Activated gamma-delta T cell treated with anti-CD3 and anti-CD28 coated beads, Interleukin-2, amount 50 U/mL, for 16 hours (primary cell): ENCODE measurements at places on chromosomes 3 and 15.

GRCh38 chr3:13894807-13895154 is 14.9 kb upstream of the WNT7A start:
- DNase-seq = no peak

- no peak for DNase-seq
Measured at GRCh38 chr15:89367485-89368451, 33.1 kb upstream of the POLG start.

DNA sequence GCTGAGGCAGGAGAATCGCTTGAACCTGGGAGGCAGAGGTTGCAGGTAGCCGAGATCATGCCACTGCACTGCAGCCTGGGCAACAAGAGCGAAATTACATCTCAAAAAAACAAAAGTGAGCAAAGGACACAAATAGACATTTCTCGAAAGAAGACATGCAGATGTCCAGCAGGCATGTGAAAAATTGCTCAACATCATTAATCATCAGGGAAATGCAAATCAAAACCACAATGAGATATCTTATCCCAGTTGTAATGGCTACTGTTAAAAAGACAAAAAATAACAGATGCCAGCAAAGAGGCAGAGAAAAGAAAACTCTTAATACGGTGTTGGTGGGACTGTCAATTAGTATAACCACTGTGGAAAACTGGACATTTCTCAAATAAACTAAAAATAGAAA is 20.9 kb downstream of the ASB7 start:
- no peak for DNase-seq

DNA sequence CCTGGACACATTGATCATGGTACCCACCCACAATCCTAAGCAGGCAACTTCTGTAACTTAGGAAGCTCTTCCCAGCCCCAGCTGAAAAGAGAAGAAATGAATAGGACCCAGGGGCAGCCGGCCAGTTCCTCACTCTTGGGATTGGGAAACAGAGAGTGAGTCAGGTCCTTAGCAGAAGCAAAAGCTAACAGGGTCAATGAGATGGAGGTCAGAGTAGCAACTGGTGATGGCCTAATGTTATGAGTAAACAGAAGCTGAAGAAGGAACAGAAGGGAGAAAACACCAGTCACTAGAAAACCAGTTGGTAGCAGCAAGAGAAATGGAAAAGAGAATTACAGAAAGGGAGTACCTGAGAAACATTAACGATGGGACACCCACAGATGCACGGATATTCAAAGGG is 20.0 kb downstream of the RIOX2 start:
- no peak for DNase-seq

DNA sequence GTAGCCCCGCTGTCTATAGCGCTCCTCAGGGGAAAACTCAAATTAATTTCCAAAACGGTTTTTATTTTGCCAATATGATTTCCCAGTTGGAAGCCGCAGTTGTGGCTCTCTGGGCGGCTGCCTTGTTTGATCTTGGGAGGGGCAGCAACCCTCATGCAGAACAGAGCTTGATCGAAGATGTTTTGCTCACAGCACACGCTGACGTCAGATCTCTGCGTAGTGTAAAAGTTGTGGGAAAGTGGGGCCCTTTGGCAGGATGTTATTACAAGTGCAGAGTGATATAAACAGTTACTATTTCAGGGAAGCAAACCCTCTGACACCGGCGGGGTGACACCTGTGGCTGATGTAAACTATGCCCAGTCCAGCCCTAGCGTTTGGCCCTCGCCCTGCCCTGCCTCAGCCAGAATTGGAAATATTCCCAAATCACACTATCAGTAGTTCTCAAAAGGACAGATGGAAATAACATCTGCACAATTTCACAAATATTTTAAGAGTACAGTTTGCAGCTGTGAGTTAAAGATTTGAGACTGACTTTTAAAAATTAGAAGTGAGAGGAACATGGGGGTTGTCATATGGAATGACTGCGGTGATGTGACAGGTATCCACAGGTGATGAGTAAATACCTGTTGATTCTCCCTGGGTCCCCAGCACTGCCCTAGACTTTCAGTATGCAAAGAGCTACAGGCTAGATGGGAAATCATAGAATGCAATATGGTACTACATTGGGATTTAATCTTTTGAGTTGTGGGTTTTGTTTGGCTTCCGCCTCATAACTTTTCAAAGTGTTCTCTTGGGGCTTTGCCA is 1.7 kb downstream of the SYNM start:
- DNase-seq = no peak

DNA sequence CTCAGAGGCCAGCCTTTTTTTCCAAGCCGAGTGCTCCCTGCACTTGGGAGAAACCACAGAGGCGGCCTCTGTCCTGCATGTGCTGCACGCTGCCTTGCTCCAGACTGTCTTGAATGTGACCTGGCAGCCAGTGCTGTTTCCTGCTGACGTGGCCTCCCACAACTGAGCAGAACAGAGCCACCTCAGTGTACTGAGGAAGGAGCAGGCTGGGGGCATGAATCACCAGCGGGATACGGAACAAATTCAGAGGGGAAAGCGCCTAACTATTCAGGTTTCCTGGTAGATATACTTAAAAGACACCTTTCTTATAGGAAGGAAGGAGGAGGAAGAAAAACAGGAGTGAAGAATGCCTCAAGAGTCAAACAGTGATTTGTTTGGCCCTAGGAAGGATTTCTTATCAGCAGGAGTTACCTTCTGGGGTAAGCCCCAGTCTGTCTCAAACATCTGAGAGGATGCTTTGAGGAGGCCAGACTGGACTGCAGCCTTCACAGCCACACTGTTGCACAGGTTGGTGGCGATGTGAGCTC is 114.0 kb downstream of the FNDC3B start:
- no peak for DNase-seq

GRCh38 chr3:124669470-124669869 is 60.8 kb upstream of the UMPS start:
- no peak for DNase-seq

DNA sequence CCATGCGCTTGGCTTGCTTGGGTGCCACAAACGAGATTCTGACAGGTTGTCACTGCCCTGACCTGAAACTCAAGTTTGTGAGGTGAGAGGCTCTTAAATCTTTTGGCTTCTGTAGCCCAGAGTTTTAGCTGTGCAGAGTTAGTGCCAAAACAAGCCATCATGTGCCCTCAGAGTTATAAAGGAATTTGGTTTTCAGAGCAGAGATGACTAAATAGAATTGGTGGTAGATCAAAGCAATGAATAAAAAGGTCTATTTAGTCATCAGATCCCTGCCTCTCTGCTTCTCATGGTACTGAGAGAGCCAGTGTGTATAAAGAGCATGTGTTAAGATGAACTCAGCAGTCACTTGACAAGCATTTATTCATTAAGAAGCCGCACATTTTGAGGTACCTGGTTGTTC is 207.5 kb upstream of the DPH6 start:
- no peak for DNase-seq
